ENCODE measurements at places on chromosomes 6 and 20.

GRCh38 chr20:19531446-19531845 is 226.6 kb upstream of the RIN2 start:
- DNase-seq, result no peak

DNA sequence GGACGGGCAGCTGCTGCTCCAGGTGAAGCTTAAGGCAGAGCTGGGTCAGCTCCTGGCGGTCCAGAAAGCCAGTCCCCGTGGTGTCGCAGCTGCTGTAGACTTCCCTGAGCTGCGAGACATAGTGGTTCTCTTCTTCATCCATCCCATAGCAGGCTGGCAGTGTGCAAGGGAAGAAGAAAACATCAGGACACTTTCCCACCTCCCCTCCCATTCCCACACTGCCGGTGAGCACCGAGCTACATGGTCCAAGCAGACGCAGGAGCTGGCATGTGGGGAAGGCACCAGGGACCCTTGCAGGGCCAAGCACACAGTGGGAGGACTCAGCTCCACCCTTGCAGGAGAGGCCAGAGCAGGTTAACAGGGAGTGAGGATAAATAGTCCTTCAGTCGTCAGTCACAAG is 58.9 kb downstream of the NINL start:
- DNase-seq, result no peak

- no peak for DNase-seq
Measured at GRCh38 chr6:27503436-27504030, 30.6 kb upstream of the ZNF184 start.

- DNase-seq, result no peak
Measured at GRCh38 chr6:169064194-169064593, 189.5 kb downstream of the THBS2 start.

GRCh38 chr6:129966125-129966524 is 52.3 kb upstream of the L3MBTL3 start:
- DNase-seq, result no peak

DNA sequence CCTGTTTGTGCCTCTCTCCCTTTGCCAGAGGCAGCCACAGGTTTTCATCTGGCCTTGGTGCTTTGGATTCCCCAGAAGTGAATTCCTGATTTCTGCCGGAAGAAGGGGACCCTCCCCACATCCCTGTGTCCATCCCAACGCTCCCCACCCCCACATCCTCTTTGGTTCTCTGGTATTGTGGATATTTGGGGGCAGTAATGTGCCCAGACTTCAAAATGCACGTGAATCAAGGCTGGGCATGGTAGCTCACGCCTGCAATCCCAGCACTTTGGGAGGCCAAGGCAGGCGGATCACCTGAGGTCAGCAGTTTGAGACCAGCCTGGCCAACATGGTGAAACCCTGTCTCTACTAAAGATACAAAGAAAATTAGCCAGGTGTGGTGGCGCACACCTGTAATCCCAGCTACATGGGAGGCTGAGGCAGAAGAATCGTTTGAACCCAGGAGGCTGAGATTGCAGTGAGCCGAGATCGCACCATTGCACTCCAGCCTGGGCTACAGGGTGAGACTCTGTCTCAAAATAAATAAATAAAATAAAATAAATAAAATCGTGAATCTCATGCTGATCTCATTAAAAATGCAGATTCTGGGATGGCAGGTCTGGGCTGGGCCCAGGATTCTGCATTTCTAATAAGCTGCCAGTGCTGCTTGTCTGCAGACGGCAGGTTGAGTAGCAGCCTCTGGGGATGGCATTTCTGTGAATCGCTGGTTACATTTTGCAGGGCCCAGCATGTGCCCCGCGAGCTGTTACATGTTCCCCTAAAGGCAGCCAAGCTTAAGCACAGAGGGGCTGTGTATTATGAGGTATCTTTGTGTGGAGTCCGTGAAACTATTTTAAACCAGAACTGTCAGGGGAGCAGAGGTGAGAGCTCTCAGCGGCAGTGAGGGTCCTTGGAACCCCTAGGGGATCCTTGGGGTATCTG is 49.0 kb downstream of the SYNJ2 start:
- DNase-seq, result no peak

DNA sequence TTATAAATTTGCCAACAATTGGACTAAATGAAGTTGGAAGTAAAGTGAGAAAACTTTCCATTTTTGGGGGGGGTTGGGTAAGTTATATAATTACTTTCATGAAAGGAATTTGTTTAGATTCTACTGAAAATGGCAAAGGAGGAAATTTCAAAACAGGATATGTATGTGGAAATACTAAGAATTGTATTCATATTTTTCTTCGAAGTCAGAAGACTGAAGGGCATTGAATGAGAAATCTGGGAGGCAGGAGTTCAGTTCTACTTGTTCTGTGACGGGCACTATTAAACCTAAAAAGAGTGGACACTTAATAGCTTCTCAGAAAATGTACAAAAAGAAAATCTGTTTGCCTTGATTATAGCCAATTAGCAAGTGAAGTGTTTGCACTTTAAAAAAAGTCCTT is 114.7 kb downstream of the PRIM2 start:
- DNase-seq, result no peak

- no peak for DNase-seq
Measured at GRCh38 chr6:111838749-111839484, 34.3 kb downstream of the FYN start.

DNA sequence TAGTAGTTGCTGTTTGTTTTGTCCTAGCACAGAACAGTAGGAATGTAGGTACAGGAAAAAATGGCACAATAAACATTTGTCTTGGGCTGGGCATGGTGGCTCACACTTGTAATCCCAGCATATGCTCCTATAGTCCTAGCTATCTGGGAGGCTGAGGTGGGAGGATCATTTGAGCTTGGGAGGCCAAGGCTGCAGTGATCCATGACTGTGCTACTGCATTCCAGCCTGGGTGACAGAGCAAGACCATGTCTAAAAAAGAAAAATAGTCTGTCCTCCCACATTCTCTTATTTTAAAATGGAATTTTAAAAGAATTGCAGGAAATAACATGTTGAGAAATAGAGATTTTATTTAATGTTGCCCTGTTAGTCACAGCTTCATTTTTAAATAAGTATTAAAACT is 87.8 kb downstream of the ANKRD6 start:
- no peak for DNase-seq

DNA sequence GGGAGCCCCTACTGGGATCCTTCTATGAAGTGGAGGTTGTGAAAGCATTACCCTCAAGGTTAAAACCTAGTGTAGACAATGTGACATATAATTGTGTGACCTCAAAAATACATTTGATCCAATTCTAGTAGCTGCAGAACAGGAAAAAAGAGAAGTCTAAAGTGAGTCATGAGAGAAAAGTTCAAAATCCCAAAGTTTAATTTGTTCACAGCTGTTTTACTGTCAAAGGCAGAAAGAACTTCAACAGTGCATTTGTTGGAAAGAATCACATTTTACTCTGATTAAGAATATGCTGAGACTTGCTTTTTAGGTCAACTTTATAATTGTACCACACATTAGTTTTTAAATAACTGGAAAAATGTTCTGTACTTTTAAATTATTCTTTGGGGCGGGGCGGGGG is 1027.4 kb upstream of the FLRT3 start:
- DNase-seq, result no peak

GRCh38 chr20:51444467-51444866 is 98.1 kb downstream of the NFATC2 start:
- no peak for DNase-seq

- no peak for DNase-seq
Measured at GRCh38 chr20:37541326-37541725, 13.7 kb upstream of the BLCAP start.

DNA sequence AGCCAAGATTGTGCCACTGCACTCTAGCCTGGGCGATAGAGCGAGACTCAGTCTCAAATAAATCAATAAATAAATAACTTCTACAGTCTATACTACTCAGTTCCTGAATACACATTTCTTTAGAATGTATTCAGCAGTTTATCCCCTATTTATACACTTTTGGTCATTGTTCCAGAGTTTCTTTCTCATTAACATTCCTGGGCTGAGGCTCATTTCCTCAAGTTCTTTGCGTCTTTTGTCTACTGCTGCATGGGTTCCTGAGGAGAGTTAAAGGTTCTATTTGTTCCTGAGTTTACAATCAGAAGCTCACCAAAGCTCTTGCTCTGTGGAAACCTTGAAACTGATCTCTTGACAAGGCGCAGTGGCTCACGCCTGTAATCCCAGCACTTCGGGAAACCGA is 37.7 kb upstream of the SASH1 start:
- DNase-seq, result no peak

- no peak for DNase-seq
Measured at GRCh38 chr6:131916847-131917246, 34.3 kb downstream of the CCN2 start.

DNA sequence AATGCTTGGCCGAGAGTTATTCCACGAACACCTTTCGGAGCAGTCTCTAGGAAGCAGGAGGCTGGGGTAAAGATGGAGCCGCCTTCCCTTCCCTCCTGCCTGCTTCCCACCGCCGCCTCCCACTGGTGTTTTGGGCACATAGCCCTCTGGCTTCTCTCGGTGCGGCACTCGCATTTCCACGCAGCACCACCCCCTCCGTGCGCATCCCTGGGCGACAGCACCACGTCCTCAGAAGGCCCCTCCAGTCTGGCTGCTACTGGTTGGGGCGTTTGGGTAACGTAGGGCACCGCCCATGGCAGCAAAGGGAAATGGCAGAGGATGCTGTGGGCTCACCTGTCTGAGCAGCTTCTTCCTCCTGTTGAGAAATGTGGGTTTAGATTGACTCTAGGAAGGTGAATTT is 2.4 kb downstream of the COL20A1 start:
- DNase-seq, result no peak

- no peak for DNase-seq
Measured at GRCh38 chr6:37310966-37311365, 42.8 kb upstream of the RNF8 start.
